ENCODE measurements at places on chromosomes 11 and 22.

DNA sequence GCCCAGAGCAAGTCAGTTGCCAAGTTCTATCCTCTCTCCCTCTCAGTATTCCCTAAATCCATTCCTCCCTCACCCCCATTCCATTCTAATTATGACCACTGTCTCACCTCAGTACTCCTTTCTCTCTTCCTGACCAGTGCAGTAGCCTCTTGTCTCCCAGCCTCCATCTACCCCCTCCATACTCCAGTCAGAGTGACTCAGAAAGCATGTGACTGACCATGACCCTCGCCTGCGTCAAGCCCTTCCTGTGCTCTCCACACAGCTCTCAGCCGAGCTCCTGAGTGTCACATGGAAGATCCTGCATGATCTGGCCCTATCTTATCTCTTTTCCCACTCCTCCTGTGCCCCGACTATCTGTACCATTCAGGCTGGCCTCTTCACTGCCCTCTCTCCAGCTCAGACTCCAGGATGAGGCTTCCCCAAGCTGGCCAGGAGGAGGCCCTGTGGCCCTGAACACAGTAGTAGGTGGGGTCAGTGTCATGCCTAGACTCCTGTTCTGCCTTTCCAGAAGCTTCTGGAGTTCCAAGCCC is 42.6 kb downstream of the NEU3 start:
- DNase-seq, result peak; percentile 91

DNA sequence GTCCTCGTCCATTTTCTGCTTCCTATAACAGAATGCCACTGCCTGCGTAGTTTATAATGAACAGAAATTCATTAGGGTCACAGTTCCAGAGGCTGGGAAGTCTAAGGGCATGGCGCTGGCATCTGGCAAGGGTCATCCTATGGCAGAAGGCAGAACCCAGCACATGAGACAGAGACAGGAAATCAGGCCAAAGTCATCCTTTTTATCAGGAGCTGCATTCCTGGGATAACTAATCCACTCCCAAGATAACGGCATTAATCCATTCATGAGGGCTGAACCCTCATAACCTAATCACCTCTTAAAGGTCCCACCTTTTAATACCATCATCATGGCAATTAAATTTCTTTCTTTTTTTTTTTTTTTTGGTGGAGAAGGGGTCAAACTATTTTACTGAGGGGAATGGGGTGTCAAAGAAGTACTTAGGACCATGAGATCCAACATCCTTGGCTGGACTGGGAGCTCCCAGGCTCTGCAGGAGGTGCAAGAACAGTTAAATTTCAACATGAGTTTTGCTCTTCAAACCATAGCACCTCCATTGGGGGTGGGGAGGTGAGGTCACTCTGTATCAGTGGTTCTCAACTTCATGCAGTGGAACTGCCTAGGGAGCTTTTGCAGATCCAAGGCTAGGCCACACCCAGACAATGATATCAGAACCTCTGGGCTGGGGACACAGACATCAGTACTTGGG is 4.4 kb downstream of the TMEM109 start:
- peak; percentile 66 for DNase-seq

GRCh38 chr11:69705351-69705811 is 1.6 kb upstream of the FGF19 start:
- no peak for DNase-seq

DNA sequence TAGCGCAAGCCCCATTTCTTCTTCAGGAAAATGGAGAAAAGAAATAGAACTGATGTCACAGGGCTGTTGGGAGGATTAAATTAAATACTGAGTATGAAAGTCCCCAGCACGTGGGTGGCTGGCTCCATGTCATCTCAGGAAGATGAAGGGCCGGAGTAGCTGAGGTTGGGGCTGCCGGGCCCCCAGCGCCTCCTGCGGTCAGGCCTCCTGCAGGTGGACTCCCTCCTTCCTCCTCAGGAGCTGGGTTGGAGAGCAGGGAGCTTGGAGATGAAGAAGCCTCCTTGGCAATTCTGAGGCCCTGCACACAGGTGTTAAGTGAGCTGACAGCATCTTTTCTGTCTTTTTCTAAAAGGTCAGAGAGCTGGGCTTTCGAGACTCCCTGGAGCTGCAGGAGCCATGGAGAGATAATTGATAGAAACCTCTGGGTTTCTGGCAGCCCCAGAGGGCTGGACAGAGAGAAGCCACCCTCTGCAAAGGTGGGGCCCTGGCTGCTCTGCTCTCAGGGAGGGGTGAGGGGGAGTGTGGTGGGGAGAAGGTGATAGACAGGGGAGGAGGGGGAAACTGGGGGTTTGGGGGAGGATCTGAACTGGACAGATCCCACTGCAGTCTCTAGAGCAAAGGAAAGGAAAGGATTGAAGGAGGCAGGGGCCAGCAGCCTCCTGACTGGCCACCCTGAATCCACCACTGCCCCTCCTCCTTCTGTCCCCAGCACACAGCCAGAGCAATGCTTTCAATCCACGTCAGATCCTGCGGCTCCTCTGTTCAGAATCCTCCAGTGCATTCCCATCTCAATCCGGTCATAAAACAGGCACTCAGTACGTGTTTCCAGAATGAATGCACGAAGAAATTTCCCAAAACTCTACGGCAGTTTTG is 210.8 kb downstream of the CEP164 start:
- DNase-seq, result no peak

DNA sequence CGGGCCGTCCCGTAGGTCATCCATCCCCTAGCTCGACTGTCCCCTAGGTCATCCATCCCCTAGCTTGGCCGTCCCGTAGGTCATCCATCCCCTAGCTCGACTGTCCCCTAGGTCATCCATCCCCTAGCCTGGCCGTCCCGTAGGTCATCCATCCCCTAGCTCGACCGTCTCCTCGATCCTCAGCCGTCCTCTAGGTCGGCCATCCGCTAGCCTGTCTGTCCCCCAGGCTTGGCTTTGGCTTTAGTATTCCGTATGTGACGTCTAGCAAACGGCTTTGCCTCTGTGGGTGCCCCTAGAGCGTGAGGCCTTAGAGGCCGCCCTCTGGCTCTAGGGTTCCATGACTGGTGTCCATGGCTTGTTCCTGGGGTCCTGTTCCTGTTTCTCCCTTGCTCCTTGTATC is 40.6 kb upstream of the BID start:
- DNase-seq, result no peak

- peak; percentile 50 for DNase-seq
These were observed 1.8 kb downstream of the TTC17 start for GRCh38 chr11:43360361-43361032.

GRCh38 chr11:132734217-132734616 is 798.1 kb downstream of the OPCML start:
- no peak for DNase-seq

- DNase-seq, result no peak
These were observed 27.9 kb downstream of the SLC25A17 start for GRCh38 chr22:40791241-40791640.

- DNase-seq, result no peak
These were observed 21.6 kb upstream of the ADORA2A start for GRCh38 chr22:24405631-24406321.

DNA sequence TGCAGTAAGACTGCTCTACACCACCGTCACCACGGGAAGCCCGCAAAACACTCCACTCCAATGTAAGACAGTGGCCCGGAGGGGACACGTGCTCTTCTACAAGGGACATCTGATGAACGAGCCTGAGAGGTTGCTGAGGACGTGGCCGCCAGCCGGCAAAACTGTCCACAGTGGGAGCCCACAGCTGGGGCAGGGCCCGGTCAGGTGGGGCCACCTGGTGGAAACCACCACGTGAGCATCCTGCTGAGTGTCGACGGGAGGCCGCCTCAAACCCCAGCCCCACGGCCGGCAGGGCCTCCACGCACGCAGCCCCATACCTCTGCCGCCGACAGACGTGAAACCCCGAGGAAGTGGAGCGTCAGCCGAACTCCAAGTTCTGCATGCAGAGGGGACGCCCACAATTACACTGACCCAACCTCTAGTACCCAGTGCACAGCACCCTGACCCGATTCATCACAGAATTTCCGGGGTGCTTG is 42.6 kb downstream of the BRD1 start:
- no peak for DNase-seq

GRCh38 chr11:120564573-120565311 is 53.2 kb downstream of the GRIK4 start:
- DNase-seq, result no peak

DNA sequence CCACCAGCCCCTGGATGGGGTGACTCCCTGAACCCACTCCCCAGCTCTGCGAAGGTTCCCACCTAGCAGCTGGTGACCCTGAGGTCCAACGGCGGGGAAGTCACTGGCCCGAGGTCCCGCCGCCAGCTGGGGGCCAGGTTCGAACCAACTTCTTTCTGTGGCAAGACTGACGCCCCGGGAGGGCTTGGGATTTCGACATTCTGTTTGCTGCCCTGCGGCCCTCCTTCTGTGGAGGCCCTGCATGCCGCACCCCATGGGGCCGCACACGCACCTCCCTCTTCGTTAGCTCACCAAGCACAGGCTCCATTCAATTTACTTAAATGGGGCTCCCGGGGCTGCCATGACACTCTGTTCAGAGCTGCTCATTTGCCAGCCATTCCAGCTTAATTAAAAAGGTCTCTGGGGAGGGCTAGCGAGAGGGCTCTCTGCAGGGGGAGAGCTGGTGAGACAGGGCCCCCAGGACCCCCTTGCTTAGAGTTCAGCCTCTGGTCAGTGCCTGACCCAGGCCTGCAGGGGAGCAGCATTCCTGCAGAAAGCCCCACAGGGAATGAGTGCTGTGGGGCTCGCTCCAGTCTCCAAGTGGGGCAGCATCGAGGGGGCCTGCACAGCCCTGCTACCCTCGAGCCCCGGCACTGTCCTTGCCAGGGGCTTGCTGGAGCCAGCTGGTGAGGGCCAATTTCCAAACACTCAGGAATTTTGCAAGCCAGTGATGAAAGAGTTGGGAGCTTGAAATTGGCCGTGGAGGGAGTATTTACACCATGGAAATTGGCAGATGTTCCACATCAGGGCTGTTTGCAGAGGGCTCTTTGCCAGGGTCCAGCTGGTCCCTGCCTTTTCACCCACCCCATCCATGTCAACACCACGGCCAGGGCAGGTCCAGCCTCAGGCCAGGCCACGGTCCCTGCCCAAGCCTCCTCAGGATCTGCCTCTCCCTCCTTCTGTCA is 80.8 kb downstream of the CACNA1I start:
- DNase-seq, result no peak

- no peak for DNase-seq
These were observed 82.6 kb downstream of the LRRC32 start for GRCh38 chr11:76587820-76588454.

DNA sequence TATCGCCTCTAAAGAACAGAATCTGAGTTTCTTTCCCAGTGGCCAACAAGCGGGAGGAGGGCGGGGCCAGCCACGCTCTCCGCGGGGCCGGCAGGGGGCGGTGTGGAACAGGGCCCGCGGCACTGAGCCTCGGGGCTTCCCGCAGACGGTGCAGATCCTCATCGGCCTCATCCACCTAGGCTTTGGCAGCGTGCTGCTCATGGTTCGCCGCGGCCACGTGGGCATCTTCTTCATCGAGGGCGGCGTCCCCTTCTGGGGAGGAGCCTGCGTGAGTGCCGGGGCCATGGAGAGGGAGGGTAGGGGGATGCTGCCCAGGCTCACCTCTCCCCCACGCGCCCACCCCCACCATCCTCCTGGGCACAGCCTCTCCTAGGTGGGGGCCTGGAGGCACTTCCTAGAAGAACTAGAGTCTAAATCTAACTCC is 10.7 kb downstream of the MS4A15 start:
- DNase-seq, result no peak

DNA sequence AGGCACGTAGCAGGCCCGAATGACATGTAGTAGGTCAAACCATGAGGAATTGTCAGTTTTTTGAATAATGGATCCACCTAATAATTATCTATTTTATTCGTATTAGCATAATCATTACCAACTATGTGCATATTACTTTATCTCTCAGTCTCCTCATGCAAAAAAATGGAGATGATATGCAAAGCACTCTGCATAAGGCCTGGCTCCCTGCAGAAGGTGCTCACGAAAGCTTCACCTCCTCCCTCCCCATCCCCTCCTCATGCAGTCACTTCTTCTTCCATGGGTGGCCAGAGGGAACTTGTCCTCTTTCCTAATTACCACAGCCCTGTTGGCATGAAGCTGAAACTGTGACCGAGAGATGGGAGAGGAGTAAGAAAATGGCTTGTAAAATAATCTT is 20.8 kb upstream of the TSKU start:
- no peak for DNase-seq

- DNase-seq, result no peak
These were observed 701 bp downstream of the DIXDC1 start for GRCh38 chr11:111937844-111938243.

DNA sequence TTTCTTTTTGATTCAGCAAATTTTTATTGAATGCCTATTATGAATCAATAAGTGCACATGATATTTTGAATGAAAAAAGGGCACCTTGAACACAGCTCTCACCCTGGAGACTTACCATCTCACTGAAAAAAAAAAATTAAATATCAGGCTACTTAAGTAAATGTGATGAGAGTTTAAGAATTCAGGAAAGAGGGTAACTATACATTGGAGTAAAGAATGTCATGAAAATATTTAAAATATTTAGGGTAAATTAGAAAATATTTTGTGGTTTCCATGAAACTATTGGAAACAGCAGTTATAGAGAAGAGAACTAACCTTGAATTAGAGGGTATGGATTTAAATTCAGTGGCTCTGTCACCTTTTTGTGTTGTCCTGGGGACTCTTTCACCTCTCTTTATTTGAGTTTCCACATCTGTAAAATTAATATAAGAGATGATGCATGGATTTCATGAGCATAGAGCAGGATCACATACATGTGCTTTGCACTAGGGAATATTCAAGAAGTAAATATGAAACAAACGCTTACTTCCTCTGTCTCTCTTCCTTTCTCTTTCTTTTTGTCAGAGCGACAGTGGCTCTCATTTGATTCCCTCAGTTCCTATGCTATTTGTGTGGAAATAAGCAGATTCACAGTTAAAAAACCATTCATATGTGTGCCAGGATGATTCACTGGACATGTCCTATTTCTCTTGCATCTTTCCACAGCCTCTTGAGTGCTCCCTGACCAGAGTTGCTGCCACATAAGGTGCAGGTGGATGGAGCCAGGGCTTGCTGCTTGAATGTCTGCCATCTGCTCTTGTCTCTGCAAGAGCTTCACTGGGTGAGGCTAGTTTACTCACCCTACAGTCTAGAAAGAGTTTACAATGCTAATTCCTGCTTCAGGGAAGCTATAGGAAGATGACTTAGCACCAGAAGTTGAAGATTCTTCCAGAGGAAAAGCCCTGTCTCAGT is 533.1 kb downstream of the ETS1 start:
- no peak for DNase-seq

DNA sequence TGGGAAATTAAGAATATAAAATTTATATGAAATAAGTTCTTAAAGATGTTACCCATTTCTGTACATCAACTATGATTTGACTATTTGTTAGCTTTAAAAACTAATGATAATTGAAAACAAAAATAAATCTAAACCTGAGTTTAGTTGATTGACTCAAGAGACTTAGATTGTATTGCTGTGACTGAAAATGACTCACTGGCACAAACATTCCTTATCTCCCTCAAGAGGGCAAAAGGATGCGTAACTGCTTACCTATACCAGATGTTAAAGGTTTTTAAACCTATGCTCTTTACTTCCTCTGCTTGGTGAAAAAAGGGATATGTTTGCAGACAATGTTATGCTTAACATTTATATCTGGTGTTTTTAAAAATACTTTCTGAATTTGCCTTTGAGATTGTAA is 30.3 kb downstream of the ATM start:
- DNase-seq, result no peak
